ENCODE measurements at places on chromosomes 6 and 20. TPM values are rescaled to one million over a fixed set of nuclear protein-coding genes. Genes with fewer than 3 reads are reported as not detected.

Gene PPP1R3G
- total RNA-seq, result 0.44 TPM

DNA sequence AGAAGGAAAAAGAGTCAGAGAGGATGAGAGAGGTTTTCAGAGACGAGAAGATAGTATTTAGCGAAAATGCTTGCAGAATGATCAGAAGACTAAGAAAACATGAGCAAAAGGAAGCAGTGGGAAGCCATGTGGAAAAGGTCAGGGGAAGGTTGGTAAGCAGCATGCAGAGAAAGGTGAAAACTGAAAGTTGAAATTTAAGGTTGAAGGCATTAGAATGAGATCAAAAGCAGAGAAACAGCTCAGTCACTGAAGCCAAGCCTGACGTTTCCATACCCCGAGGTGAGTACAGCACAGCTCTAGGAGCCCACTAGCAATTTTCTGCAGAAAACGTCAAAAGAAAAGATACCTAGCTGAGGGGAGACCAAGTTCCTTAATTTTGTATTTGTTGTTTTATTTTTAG is 19.1 kb upstream of the TFB1M start:
- no peak for DNase-seq
- no peaks in the 10 kb centered on the region for H3K4me1 ChIP-seq
- H3K27me3 ChIP-seq, result no peaks in the 10 kb centered on the region
- no peak overlapping the region for H3K27ac ChIP-seq

DNA sequence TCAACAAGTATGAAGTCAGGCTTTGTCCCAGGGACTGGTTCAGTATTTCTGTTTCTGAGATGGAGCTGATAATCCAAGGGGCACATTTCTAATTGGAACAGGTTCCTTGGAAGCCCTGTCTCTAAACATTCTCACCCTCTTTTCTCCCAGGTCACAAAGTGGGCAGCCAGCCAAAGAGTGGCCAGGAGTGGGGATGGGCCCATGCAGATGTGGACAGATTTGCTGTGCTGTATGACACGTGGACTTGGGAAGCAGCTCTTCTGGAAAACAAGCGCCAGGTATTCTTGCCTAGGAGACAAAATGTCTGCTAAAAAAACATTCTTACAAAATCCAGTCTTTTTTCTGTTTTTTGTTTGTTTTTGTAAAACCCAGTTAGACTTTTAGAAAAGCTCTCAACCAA is 140.2 kb downstream of the CD164 start:
- H3K4me3 ChIP-seq, result no peak overlapping the region
- H3K27ac ChIP-seq, result no peak overlapping the region
- no peaks in the 10 kb centered on the region for H3K27me3 ChIP-seq

DNA sequence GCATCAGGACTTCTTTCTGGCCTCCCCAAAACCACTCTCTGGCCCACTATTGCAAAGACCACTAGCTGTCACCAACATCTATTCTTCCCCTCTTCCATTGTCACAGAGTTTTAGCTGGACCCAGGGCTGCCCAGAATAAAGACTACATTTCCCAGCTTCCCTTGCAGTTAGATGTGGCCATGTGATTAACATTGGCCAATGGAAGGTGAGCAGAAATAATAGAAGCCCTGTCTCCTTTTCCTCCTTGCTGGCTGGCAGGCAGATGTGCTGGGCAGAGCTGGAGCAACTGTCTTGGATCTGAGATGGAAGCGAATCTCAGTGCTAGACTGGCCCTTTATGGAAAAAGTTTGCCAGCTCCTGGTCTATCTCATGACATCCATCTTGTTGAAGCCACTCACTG is 97.0 kb downstream of the KCNB1 start:
- DNase-seq, result no peak
- H3K4me1 ChIP-seq, result peaks cover 36% of the 10 kb centered on the region
- H3K36me3 ChIP-seq, result no peaks in the 10 kb centered on the region
- no peak overlapping the region for H3K4me3 ChIP-seq
- peak overlapping the region; percentile 94 for H3K27ac ChIP-seq

Gene RAET1E
- 1.8 TPM for total RNA-seq

DNA sequence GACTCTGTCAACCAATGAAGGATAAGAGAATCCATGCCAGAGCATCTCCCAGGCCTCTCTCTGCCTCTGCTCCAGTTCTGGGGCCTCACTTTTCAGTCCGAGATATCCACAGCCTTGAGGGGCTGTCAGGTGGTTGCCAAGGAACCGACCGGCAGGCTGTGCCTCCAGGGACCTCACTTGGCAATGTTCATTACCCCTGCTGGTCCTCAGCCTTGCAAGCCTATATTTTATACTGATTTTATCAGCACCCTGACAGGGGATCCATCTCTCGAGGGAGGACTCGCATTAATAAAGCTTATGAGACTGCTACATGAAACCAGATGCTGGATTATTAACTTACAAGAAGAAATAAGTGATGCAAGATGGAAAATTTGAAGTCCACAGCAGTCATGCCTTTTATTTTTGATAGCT is 39.9 kb downstream of the TMC2 start:
- no peak for DNase-seq
- H3K36me3 ChIP-seq, result no peaks in the 10 kb centered on the region
- no peaks in the 10 kb centered on the region for H3K4me1 ChIP-seq
- H3K27ac ChIP-seq, result no peak overlapping the region

Gene EMILIN3
- total RNA-seq, result 0.54 TPM

- no peak for DNase-seq
- H3K36me3 ChIP-seq, result no peaks in the 10 kb centered on the region
- H3K27ac ChIP-seq, result no peak overlapping the region
- H3K27me3 ChIP-seq, result no peaks in the 10 kb centered on the region
These were observed 47.4 kb upstream of the SAMD3 start for GRCh38 chr6:130269969-130270635.

- H3K36me3 ChIP-seq, result no peaks in the 10 kb centered on the region
- H3K27ac ChIP-seq, result peak overlapping the region; percentile 69
- no peaks in the 10 kb centered on the region for H3K27me3 ChIP-seq
- DNase-seq, result no peak
- peaks cover 35% of the 10 kb centered on the region for H3K4me1 ChIP-seq
- peak overlapping the region; percentile 85 for H3K4me3 ChIP-seq
These were observed 1.4 kb downstream of the BMP6 start for GRCh38 chr6:7727086-7727945.

Gene TRIM15
- 0.13 TPM for total RNA-seq

Gene MARCKS
- 35.3 TPM for total RNA-seq

- no peaks in the 10 kb centered on the region for H3K27me3 ChIP-seq
- H3K4me1 ChIP-seq, result no peaks in the 10 kb centered on the region
- no peak overlapping the region for H3K4me3 ChIP-seq
These were observed 36.8 kb downstream of the PRR18 start for GRCh38 chr6:166271376-166271765.

Gene RBBP8NL
- total RNA-seq, result not detected

DNA sequence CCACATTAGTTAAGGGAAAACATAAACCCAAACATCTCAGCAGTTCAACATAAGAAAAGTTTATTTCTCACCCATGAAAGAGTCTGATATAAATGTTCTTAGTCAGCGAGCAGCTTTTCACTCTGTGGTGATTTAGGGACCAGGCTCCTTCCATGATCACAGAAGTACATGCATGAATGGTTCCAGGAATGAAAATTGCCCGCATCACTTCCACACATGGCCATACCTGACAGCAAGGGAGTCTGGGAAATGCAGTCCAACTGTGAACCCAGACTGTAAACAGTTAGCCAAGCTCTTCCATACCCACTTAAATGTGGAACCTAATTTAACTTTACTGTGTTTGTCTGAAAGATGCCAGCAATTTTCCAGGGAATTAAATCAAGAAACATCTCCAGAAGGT is 353.9 kb downstream of the HACE1 start:
- no peak overlapping the region for H3K27ac ChIP-seq
- no peaks in the 10 kb centered on the region for H3K4me1 ChIP-seq
- H3K27me3 ChIP-seq, result 0 out of 2 replicates have a peak, but pooled peaks cover 2% of the 10 kb centered on the region
- no peak for DNase-seq
- H3K4me3 ChIP-seq, result no peak overlapping the region

- no peaks in the 10 kb centered on the region for H3K36me3 ChIP-seq
- no peak overlapping the region for H3K4me3 ChIP-seq
- no peak for DNase-seq
- H3K27me3 ChIP-seq, result no peaks in the 10 kb centered on the region
- H3K27ac ChIP-seq, result no peak overlapping the region
- no peaks in the 10 kb centered on the region for H3K4me1 ChIP-seq
These were observed 113.5 kb downstream of the JARID2 start for GRCh38 chr6:15359335-15359862.

Gene BTN1A1
- 0.10 TPM for total RNA-seq

Gene FBXO9
- total RNA-seq, result 60.0 TPM

DNA sequence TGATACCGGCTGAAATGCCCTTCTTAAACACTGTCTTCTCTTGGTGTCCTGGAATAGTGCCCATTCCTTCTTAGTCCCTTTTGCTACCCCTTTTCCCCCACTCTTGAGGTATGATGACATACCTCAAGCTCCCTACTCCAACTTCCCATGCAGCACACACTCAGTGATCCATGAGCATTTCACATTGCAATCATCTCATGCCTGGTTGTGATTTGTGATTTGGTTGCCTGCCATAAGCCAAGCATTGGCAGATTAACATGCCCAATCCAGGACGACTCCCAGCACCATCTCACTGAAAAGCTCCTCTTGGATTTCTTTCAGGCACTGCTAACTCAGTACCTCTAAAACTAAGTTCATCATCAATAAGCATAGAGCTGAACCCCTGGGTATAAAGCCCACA is 14.7 kb upstream of the PTPRA start:
- H3K4me3 ChIP-seq, result no peak overlapping the region
- H3K27ac ChIP-seq, result no peak overlapping the region
- no peaks in the 10 kb centered on the region for H3K27me3 ChIP-seq
- H3K4me1 ChIP-seq, result no peaks in the 10 kb centered on the region

DNA sequence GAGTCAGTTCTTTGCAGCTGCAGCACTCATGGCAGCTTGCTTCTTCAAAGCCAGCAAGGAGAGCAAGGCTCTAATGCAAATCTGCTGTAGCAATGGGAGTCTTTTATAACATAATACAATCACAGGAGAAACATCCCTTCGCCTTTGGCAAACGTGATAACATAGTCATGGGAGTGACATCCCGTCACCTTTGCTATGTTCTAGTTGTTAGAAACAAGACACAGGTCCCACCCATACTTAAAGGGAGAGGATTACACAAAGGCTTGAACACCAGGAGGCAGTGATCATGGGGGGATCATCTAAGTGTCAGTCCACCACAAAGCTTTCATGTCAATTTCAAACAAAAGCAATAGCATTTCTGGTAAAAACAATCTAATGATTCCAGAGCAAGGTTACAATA is 40.1 kb upstream of the PHACTR2 start:
- peak overlapping the region; percentile 10 for H3K27ac ChIP-seq
- no peak overlapping the region for H3K4me3 ChIP-seq
- H3K36me3 ChIP-seq, result no peaks in the 10 kb centered on the region
- DNase-seq, result no peak

- H3K4me3 ChIP-seq, result no peak overlapping the region
- H3K27ac ChIP-seq, result no peak overlapping the region
- H3K27me3 ChIP-seq, result peaks cover 4% of the 10 kb centered on the region
These were observed 95.6 kb upstream of the RALGAPA2 start for GRCh38 chr20:20808016-20808415.

DNA sequence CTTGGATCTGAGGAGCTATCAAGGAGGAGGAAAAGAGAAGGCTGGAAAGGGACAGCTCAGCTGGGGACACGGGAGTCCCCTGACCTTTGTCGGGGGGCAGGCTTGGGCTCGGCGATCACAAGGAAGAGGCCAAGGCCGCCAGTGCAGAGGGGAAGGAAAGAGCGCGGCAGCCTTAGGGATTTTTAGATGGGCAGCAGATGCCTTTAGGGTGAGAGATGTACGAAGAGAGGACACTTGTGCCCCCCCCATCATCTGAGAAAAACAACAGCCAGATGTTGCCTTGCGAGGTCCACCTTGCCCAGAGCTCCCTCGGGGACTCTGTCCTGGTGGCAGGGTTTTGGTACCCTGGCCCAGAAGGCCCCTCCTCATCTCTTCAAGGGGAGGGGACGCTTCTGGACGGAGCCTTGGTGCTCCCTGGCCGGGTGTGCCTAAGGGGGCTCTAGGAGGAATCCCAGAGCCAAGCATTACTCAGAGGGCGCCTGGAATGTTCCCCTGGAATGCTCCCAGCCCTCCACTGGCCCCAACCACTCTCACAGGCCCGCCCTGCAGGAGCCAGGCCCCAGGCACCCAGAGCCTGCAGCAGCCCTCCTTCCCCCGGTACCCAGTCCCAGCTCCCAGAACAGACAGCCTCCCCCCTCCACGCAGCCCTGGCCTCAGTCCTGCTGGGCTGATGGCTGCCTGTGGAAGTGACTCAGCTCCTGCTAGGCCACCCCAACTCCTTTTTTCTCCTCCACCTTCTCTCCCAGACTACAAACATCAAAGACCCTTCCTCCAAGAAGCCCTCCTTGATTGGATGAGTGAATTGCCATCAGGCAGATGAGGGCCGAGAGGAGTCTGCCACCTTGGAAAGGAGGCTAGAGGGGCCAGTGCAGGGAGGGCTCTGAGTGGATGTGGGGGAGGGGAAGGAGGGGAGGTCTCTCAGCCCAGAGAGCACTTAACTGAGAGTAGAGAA is 1.8 kb downstream of the ADAM33 start:
- H3K27me3 ChIP-seq, result peaks cover 3% of the 10 kb centered on the region
- H3K4me1 ChIP-seq, result no peaks in the 10 kb centered on the region
- H3K36me3 ChIP-seq, result 0 out of 2 replicates have a peak, but pooled peaks cover 2% of the 10 kb centered on the region
- no peak for DNase-seq
- no peak overlapping the region for H3K4me3 ChIP-seq

- H3K27ac ChIP-seq, result no peak overlapping the region
- H3K4me3 ChIP-seq, result no peak overlapping the region
- H3K4me1 ChIP-seq, result no peaks in the 10 kb centered on the region
- no peak for DNase-seq
- H3K27me3 ChIP-seq, result no peaks in the 10 kb centered on the region
- H3K36me3 ChIP-seq, result no peaks in the 10 kb centered on the region
These were observed 190.2 kb downstream of the BMP7 start for GRCh38 chr20:57076152-57076652.

Gene MAP7
- 1.8 TPM for total RNA-seq

- no peak overlapping the region for H3K27ac ChIP-seq
- H3K4me1 ChIP-seq, result no peaks in the 10 kb centered on the region
- H3K4me3 ChIP-seq, result no peak overlapping the region
- no peak for DNase-seq
- no peaks in the 10 kb centered on the region for H3K27me3 ChIP-seq
These were observed 4.6 kb upstream of the SLC2A10 start for GRCh38 chr20:46704714-46705377.

Gene SLCO4A1
- total RNA-seq, result 167 TPM

Gene ZNF311
- total RNA-seq, result 0.39 TPM

DNA sequence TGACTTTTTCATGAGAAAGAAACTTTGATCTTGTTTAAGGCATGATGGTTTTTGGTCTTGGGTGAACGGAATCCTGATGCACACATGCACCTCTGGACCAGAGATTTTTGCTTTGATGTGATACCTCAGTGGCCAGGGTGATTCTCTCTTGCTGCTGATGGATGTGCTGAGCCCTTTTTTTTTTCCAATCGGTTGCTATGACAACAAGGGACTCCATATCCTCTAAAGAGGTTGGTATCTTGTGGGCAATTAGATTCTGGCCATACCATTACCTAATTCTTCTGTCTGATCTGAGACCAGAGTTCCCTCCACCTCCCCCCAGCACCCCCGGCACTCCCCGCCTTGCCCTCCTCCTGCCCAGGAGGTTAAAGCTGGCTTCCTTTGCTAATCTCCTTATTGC is 24.9 kb downstream of the PDYN start:
- DNase-seq, result no peak
- no peak overlapping the region for H3K27ac ChIP-seq

GRCh38 chr6:1643830-1644445 is 34.2 kb downstream of the FOXC1 start:
- no peaks in the 10 kb centered on the region for H3K27me3 ChIP-seq
- no peak for DNase-seq
- no peaks in the 10 kb centered on the region for H3K4me1 ChIP-seq
- H3K27ac ChIP-seq, result no peak overlapping the region
- no peaks in the 10 kb centered on the region for H3K36me3 ChIP-seq
